CMK (cell line): ENCODE measurements at places on chromosomes 7 and 10.

DNA sequence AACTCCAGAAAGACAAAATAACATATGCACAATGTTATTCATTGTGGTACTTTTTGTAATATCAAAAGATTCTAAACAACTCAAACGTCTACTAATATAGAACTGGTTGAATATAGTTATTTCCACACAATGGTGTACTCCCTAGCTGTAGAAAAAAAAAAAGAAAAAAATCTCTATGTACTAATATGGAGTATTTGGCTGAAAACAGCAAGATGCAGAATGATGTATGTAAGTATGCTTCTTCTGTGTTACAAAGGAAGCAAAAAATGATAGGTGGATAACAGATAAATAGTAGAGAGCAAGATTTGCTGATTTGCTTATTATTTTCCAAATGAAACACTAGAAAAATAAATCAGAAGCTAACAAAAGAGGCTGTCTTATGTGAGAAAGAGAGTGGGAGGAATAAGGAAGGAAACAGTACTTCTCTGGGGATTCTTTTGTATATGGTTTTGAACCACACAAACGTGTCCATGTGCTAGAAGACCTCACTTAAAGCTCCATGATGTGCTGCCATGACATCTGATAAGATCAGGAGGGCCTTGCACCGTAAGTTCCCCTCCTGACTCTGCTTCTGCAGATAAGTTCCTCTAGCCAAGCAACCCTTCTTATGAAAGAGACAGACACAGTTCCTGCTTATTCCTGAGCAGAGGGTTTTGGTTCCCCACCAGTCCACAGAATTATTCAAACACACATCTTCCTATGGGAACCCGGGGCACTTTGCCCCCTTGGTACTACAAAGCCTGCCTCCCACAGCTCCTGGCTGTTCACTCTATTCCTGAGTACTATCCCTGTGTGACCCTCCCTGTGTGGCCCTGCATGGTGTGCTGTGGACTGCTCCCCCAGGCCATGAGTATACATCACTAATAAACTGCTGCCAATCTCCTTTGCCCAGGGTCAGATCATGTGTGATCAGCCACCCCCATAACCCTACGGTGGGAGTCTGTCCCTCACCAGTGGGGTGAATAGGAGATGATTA is 159.1 kb downstream of the CCDC71L start:
- peak; percentile 41 for DNase-seq

- DNase-seq = no peak
These were observed 12.0 kb upstream of the VIPR2 start for GRCh38 chr7:159156436-159157245.

GRCh38 chr7:143299840-143300239 is 11.7 kb downstream of the CASP2 start:
- DNase-seq = no peak

GRCh38 chr7:36265680-36266079 is 112.6 kb downstream of the EEPD1 start:
- no peak for DNase-seq

DNA sequence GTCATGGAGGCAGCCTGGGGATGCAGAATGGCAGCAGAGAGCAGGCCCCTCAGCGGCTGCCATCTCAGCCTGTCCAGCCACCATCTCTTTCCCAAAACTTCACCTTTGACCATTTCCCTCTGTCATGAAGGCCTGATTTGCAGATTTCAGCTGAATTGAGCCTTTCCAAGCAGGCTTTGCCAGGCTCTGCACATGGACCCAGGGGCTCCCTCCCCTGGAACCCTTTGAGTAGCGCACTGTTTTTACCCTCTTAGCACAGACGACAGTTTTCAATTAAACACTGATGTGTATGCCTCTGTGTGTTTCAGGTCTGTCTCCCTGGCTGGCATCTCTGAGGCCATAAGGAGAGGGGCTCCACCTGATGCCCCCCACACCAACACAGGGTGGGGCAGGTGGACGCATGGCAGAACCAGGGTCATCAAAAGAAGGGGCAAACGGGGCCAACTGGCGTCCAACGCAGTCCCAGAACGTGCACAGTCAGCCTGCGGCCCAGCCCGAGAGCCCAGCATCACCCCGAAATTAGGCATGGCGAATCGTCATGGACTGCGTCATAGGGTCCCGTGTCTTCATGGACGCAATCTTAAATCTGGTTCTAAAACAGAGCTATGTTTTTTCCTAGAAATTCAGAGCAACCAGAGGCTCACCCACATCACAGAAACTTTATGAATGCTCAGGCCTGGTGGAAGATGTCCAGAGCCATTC is 185.0 kb upstream of the TCERG1L start:
- no peak for DNase-seq

GRCh38 chr10:116109881-116110280 is 163.1 kb downstream of the GFRA1 start:
- no peak for DNase-seq

GRCh38 chr7:138243430-138243829 is 167.2 kb downstream of the AKR1D1 start:
- no peak for DNase-seq

DNA sequence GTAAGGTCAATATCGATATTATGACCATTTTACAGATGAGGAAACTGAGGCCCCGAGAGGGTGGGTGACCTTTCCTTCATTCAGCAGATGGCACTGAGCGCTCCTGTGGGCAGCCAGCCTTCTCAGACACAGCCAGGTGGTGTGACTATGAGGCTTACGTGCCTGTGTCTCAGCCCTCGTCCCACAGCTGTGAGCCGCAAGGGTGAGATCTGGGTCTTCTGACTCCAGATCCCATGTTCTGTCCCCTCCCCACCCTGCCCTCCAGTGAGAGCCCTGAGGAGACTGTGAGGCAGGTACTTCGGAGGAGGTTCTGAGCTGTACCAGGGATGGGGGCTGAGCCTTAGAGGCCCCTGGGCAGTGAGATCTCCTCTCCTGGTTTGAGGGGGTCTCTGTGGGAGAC is 613.8 kb upstream of the FOXK1 start:
- DNase-seq = no peak

DNA sequence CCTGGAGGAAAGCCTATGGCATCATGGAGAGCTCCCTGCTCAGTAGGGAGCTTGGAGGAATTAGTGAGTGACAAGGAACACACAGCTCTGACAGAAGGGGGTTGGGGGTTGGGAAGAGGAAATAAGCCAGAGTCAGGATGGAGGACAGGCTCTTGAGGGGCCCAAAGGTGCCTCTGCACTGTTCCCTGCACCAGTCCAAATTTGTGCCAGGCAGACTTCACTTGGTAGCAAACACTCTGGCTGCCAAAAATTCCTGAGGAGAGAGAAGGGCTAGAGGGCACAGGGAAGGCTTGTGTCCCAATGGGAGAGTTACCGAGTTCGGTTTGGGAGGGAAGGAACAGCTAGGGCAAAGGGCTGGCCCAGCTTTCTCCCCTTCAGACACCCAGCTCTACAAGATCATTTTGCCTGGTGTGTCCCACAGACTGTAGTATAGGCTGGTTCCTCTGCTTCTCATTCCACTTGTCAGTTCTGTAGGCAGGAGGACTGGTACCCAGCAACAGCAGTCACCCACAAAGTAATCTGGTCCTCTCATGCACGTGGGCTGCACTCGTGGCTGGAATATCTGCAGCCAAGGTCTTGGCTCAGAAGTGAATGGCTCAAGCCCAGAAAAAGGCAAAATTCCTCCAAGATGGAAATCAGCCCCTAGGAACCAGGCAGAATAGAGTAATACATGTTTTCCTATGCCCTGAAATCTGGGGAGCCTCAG is 8.0 kb upstream of the KCNIP2 start:
- no peak for DNase-seq

- no peak for DNase-seq
These were observed 563.9 kb downstream of the PARD3 start for GRCh38 chr10:34251177-34251576.
